ENCODE measurements at places on chromosomes 5 and 9.

GRCh38 chr9:6214434-6214833, 1.2 kb upstream of the IL33 start:
- no peak for DNase-seq

GRCh38 chr5:34957857-34958690, 28.7 kb downstream of the DNAJC21 start:
- peak; percentile 72 for DNase-seq

GRCh38 chr9:68738358-68738757, 33.3 kb downstream of the PIP5K1B start:
- DNase-seq: no peak

DNA sequence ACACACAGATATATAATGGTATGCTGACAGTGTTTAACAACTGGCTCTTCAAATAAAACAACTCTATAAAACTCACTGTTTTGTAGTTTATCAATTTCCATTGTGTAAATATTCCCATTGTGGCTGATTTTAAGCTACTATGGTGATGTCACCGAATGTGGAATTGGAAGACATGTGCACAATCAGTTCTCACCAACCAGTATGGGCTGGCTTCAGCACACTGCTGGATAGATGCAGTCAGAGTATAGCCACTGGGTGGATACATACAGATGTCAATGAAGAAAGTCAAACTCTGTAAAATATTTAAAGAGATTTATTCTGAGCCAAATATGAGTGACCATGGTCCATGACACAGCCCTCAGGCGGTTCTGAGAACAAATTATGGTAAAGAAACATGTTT, 475.9 kb upstream of the SMARCA2 start:
- DNase-seq: no peak

GRCh38 chr5:35876922-35877321, 20.2 kb downstream of the IL7R start:
- no peak for DNase-seq

GRCh38 chr5:109921735-109922380, 232.1 kb downstream of the MAN2A1 start:
- no peak for DNase-seq

DNA sequence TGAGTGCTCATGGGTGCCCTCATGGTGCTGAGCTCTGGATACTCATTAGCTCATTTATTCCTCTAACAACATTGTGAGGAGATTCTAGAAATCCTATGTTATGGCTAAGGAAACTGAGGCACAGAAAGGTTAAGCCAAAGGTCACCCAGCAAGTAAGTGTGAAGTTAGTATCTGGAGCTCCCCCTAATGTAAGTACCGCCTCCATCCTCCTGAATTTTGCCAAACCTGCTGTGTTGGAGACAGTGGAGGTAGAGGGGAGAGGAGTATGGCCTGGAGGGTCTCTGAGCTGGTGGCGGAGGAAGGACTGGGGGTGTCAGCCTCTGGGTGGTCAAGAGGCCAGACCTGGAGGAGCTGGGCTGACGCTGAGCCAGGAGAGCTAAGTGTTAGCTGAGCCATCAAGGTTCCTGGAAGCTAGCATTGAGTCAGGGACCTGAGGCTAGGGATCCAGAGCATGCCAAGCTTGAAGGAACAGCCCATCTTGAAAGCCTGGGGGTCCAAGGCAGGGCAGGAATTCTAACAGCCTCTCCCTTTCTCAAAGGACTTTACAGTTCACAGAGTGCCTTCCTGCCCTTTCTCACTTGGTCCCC, 114.8 kb downstream of the RGS3 start:
- DNase-seq: no peak

Measured in H7 (cell line).